ENCODE measurements at places on chromosomes 2 and 18. TPM values are rescaled to one million over a fixed set of nuclear protein-coding genes. Genes with fewer than 3 reads are reported as not detected.

PCARE gene
- total RNA-seq: not detected

EFEMP1 gene
- total RNA-seq: 10.8 TPM

ALPP gene
- not detected for total RNA-seq

ANKRD53 gene
- 0.50 TPM for total RNA-seq

SLC11A1 gene
- total RNA-seq: 0.25 TPM

MBD1 gene
- total RNA-seq: 81.4 TPM

ESPNL gene
- total RNA-seq: 9.2 TPM

ARL4C gene
- total RNA-seq: 39.3 TPM

DES gene
- total RNA-seq: 858 TPM

BCL11A gene
- 0.37 TPM for total RNA-seq

GNLY gene
- total RNA-seq: not detected

FTCDNL1 gene
- total RNA-seq: 4.1 TPM

C2orf80 gene
- total RNA-seq: not detected

NPHP1 gene
- 5.6 TPM for total RNA-seq

GALNT14 gene
- 1.2 TPM for total RNA-seq

PARD6G gene
- 6.1 TPM for total RNA-seq

REG3A gene
- not detected for total RNA-seq

FAM237A gene
- not detected for total RNA-seq

SCN3A gene
- total RNA-seq: 0.12 TPM

PFN4 gene
- 0.62 TPM for total RNA-seq

HOXD4 gene
- total RNA-seq: 0.22 TPM

MALL gene
- 18.1 TPM for total RNA-seq

PROM2 gene
- 0.25 TPM for total RNA-seq

CACNB4 gene
- 0.33 TPM for total RNA-seq

SLC9A2 gene
- not detected for total RNA-seq

HS1BP3 gene
- 49.5 TPM for total RNA-seq

ICOS gene
- not detected for total RNA-seq

RNF125 gene
- total RNA-seq: 0.50 TPM

KLHL30 gene
- not detected for total RNA-seq

TPO gene
- total RNA-seq: not detected

PIK3C3 gene
- 55.1 TPM for total RNA-seq

MYO7B gene
- under 0.01 TPM for total RNA-seq

ASB18 gene
- not detected for total RNA-seq

MYOM1 gene
- 0.22 TPM for total RNA-seq

GKN2 gene
- total RNA-seq: not detected

SLC9A4 gene
- not detected for total RNA-seq

TMEM169 gene
- total RNA-seq: 0.66 TPM

APLF gene
- total RNA-seq: 4.2 TPM

CSRNP3 gene
- total RNA-seq: 1.9 TPM

SERPINB3 gene
- not detected for total RNA-seq

ANKRD23 gene
- total RNA-seq: 2.0 TPM

PRSS56 gene
- total RNA-seq: not detected

ABCG5 gene
- not detected for total RNA-seq

CCDC74A gene
- total RNA-seq: 11.9 TPM

DAW1 gene
- total RNA-seq: not detected

GAREM2 gene
- total RNA-seq: 0.22 TPM

LHCGR gene
- not detected for total RNA-seq

ONECUT2 gene
- under 0.01 TPM for total RNA-seq

MTA3 gene
- 32.5 TPM for total RNA-seq

MZT2A gene
- total RNA-seq: 123 TPM

NT5C1B gene
- 0.33 TPM for total RNA-seq

CHST9 gene
- total RNA-seq: not detected

SIX3 gene
- total RNA-seq: under 0.01 TPM

ITGB6 gene
- total RNA-seq: not detected

CDH19 gene
- total RNA-seq: under 0.01 TPM

All from uterine smooth muscle cell (primary cell).